ENCODE measurements at places on chromosomes 2 and 18. TPM values are rescaled to one million over a fixed set of nuclear protein-coding genes. Genes with fewer than 3 reads are reported as not detected.

The GREB1L gene
- 1.4 TPM for total RNA-seq

The ANKRD23 gene
- 1.6 TPM for total RNA-seq

The ERMN gene
- not detected for total RNA-seq

The THUMPD2 gene
- 6.0 TPM for total RNA-seq

The GKN2 gene
- not detected for total RNA-seq

The GPR148 gene
- total RNA-seq = not detected

The CD28 gene
- total RNA-seq = 0.12 TPM

The ABCB11 gene
- total RNA-seq = 0.18 TPM

The DLGAP1 gene
- 1.6 TPM for total RNA-seq

The ACTG2 gene
- total RNA-seq = not detected

The AMER3 gene
- total RNA-seq = not detected

The YES1 gene
- 180 TPM for total RNA-seq

The HNMT gene
- total RNA-seq = 1.4 TPM

The SLC16A14 gene
- total RNA-seq = 1.1 TPM

The MRPL53 gene
- total RNA-seq = 12.7 TPM

The RAMP1 gene
- not detected for total RNA-seq

The SULT1C4 gene
- 20.2 TPM for total RNA-seq

The PPP1CB gene
- 101 TPM for total RNA-seq

The STPG4 gene
- total RNA-seq = not detected

The BOLL gene
- not detected for total RNA-seq

The RETSAT gene
- 41.4 TPM for total RNA-seq

The DYSF gene
- total RNA-seq = 300 TPM

The NEB gene
- total RNA-seq = 1.5 TPM

The C1GALT1C1L gene
- 0.47 TPM for total RNA-seq

The ZNF514 gene
- 8.3 TPM for total RNA-seq

The CPLX4 gene
- total RNA-seq = not detected

The HOXD13 gene
- total RNA-seq = not detected

The FOXD4L1 gene
- not detected for total RNA-seq

The IL18R1 gene
- 5.3 TPM for total RNA-seq

The UGT1A4 gene
- 0.12 TPM for total RNA-seq

The ZAP70 gene
- 2.7 TPM for total RNA-seq

The SNTG2 gene
- 1.5 TPM for total RNA-seq

The LGALSL gene
- total RNA-seq = 3.6 TPM

The ITGA4 gene
- 27.0 TPM for total RNA-seq

The MSTN gene
- total RNA-seq = not detected

The ERFE gene
- total RNA-seq = 64.1 TPM

The RELCH gene
- total RNA-seq = 20.1 TPM

The DSG4 gene
- not detected for total RNA-seq

The SOCS6 gene
- total RNA-seq = 15.7 TPM

The ARMC9 gene
- 21.3 TPM for total RNA-seq
